LHCN-M2 (cell line): ENCODE measurements at places on chromosomes 7 and 10. TPM values are rescaled to one million over a fixed set of nuclear protein-coding genes. Genes with fewer than 3 reads are reported as not detected.

DNA sequence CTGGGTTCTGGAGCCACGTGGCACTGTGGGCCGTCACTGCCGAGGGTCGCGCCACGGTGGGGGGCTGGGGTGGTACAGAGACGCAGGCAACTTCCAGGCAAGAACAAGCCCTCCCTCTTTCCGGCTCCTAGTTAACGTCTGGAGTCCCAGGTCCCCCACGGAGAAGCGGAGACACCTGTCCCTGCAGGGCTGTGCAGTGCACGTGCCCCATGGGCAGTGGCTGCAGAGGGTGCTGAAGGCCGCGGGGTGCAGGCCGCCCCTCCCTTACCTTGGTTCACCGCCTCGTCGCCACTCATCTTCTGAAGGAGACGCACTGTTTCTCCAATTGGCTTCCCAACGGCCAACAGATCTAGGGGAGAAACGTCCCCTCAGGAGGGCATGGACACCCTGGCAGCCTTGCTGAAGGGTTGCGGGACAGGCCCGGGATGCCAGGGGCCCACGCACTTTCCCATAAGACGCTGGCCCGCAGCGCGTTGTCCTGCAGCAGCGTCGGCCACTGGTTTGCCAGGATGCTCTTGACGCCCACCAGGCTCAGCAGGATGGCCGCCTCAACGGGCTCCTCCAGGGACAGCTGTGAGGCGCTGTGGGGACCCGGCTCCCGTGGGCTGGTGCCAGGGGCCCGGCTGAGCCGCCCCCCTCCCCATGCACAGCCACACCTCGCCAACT, 24.3 kb upstream of the NKX6-2 start:
- no peak for DNase-seq

- DNase-seq: peak; percentile 71
Measured at GRCh38 chr7:51376420-51377092, 59.9 kb upstream of the COBL start.

- peak; percentile 35 for DNase-seq
Measured at GRCh38 chr10:63464402-63465292, 1.1 kb downstream of the JMJD1C start.

DNA sequence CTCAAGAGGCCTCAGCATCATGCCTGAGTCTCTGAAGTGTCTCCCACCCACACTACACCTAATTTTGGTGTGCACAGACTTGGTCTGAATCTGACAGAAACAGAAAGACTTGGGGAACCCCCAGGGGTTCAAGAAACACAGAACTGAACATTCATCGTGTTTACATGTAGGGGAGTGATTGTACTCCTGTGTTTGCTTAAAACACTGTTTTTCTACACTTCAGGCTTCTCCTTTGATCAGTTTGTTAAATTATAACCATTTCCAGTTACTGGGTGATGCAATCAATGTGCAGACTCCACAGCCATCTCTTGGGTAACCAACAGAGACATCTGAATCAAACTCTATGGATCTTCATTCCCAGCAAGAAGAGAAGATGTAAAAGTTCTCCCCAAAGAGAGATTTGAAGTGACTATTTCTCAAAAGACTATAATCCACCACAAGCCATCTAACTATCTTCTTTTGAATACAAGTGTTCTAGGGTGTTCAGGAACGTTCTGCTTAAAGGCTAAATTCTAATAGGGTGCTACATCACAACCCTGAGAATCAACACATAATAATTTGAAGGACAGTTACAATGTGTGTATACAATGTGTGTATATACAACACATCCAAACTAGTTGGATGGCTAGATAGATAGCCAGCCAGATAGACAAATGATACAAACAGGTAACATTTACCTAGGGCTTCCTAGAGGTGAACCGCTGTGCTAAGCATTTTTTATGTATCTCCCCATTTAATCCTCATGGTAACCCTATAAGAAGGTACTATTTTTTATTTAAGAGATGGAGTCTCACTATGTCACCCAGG, 34.2 kb downstream of the DNAJC12 start:
- DNase-seq: no peak

DNA sequence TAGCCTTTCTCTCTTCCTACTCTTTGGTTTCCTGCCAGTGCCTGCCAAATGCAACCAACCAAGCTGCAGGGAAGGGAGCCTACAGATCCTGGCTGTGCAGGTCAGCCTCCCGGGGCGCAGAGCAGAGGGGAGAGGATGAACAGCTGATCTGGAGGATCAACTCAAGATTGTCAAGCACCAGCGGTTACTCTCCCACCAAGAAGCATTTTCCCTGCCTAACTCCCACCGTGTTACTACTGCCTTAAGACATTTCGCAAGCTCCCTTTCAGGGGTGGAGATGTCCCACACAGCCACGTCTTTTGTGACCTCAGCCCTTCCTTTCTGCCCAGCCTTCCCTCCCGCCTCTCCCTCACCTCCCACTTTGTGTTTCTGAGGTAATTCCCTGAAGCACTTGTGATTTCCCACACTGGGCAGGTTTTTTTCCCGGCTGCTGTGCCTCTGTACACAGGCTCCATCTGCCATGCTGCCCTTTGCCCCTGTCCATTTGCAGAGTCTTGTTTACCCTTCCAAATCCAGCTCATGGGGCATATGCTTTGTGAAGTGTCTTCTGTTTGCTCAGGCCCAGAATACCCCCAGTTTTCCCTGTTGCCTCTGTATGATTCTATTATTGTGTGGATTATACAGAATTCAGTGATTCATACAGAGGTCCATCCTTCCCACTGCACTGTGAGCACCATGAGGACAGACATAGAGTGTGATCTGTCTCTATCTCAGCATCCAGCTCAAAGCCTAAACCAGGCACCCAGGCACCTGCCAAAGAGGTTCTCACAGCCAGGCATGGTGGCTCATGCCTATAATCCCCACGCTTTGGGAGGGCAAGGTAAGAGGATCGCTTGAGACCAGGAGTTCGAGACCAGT, 40.9 kb upstream of the PAPSS2 start:
- DNase-seq: no peak

LDB3 gene
- 0.06 TPM in 1 of 2 replicates, not detected in the other for total RNA-seq

LRRD1 gene
- total RNA-seq: 0.06 TPM in 1 of 2 replicates, not detected in the other

DNA sequence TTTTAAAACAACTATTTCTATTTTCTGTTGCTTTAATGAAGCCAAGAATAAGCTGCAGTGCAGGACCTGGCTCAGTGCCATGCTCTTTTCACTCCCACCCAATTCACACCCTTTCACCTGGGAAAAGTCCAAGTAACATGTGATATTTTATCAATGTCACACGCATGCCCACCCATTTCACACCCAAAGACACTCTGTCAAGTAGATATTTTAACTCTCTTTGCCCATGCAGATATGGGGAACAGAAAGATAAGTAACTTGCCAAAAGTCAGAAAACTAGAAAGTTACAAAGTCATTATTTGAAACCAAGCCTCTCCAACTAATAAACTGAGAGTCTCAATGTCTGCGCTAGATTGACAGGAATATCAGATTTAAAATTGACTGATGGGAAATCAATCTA, 706.7 kb upstream of the PHF14 start:
- no peak for DNase-seq

DNA sequence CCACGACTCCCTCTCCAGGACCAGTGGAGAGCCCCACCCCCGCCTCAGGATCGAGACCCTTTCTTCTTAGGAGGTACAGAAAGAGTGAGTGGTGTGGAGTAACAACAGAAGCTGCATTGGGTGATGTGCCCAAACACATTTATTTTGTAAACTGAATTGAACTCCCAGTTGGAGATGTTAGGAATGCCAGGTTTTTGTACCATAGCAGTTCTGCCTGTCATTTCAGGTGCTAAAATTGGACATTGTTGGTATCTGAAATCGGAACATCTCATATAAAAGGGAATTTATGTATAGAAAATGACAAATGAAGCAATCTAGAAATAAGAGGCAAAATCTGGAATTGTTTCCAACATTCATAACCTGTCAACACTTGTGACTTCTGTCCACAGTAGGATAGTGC, 74.7 kb downstream of the SHH start:
- no peak for DNase-seq

DNA sequence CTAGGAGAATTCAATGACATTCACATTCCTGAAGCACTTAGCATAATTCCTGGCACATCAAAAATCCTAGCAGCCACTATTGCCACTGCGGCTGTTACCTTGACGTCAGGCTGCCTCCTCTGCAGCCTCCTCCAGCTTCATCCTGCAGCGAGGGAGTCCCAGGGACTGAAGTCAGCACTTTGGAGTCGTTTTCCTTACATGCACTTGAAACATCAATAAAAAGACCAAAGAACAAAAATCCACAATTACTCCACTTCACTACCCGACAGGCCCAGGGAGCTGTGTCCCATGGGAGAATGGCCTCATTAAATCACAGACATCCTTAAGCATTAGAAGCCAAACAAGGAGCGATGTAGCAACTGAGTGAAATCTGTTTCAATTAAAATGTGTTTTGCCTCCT, 48.6 kb upstream of the NANOS1 start:
- no peak for DNase-seq

DNA sequence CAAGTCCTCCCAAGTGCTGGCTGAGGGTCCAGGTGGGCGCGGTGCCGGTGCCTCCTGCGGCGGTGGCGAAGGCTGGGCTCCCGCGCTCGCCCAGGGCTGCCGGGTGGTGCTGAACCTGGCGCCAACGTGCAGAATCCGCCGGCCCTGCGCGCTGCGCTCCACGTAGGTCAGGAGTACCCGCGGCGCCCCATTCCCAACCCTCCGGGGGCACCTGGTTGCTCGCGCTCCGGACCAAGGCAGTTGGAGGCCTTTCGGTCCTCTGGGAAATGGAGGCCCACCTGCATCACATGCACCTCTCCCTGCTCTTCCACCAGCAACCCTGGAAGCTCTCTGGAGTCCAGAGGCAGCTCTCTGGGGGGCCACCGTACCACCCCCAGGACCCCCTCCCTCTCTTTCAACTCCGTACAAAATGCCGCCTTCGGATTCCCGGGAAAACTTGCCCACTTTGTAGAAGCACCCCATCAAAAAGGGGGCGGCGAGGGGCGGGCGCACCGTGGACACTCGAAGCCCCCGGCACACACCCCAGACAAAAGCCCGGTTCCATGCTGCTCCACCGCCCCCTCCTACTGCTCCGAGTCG, 745 bp downstream of the SLC16A9 start:
- DNase-seq: no peak

- DNase-seq: no peak
Measured at GRCh38 chr10:52679117-52679516, 93.5 kb downstream of the MBL2 start.

DNA sequence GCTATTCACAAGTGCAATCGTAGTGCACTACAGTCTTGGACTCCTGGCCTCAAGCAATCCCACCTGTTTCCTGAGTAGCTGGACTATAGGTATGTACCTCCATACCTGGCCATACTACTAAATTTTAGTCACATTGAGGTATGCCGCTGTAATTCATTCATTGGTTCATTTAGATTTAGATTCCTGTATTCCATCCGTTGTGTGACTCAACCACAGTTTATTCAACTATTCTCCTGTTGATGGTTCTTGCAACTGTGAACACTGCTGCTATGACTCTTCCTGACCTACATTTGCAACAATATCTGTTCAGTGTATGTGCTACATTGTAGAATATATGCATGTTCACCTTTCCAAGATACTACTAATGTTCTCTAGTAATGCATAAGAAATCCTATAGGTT, 8.0 kb upstream of the ZCCHC24 start:
- no peak for DNase-seq

- no peak for DNase-seq
Measured at GRCh38 chr10:101284101-101284743, 55.0 kb upstream of the LBX1 start.

PDK4 gene
- 0.45 and 0.46 TPM in 2 replicates for total RNA-seq

DNA sequence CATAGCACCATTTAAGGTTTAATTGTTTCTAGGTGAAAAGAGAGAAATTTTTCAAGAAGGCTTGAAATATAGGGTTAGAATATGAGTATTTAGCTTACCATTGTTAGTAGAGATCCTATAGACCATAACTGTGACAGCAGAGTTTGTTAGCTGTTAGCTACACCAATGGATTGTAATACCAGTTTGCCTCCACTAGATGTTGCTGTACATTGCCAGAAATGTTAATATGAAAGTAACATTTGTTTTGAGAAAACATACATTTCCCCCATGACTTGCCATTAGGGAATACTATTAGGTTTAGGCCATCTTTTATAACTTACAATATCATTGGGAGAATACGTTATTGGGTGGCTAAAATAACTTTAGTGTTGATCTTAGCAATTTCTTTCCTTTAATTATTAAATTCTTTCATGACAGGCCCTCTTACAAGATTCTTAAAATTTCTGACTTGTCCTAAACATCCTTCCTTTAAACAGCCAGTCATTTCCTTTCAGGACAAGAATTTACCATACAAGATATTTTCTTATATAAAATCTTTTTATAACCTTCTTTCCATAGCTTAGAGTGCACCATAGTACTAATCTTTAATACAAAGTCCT, 39.5 kb downstream of the ZNF117 start:
- DNase-seq: peak; percentile 55

- DNase-seq: no peak
Measured at GRCh38 chr7:40579401-40579800, 444.6 kb downstream of the SUGCT start.

GRCh38 chr7:159023746-159024145, 120.9 kb downstream of the VIPR2 start:
- DNase-seq: no peak

DNA sequence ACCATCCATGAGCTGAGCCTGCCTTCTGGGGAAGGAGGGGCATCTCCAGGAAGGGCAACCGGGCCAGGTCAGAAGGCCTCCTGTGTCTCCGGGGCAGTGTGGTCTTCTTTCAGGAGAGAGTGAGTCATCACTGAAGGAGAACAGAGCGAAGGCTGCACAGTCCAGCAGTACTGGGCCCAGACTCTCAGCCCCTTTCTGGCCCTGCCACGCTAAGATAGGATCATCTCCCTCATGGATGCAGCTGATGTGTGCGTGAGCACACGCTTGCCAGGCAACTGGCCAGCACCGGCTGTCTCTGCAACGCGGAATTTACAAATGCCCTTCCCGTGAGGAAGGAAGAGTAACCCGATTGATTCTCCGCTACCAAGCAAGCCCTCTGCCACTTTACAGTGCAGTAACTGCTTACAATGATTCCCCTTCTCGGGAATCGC, 328.2 kb downstream of the TNS3 start:
- peak; percentile 87 for DNase-seq

GRCh38 chr10:24153031-24153430, 55.9 kb upstream of the KIAA1217 start:
- no peak for DNase-seq

RTKN2 gene
- 6.9 and 8.6 TPM in 2 replicates for total RNA-seq

DNA sequence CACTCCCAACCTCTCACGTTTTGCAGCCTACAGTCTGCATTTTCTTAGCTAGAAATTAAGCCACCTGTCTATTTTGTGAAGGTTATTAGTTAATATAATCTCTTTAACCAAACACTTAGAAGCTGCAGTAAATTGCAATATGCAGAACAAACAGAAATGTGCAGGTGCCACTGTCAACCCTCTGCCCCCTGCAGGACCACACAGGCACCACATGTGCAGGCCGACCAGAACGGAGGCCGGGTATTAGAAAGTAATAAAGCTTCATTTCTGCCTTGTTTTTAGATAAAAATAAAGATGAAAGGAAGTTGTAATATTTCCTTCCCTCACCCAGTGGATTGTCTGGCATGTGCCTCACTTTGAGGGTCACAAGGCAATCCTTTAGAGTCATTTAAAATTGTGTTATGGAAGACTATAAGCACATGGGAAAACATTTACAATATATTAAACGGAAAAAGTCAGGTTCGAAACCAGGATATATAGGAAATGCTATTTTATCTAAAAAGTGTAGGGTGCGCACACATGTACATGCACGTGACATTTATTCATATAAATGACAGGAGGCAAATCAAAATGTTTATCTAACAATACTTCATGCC, 158.2 kb downstream of the ARHGAP12 start:
- DNase-seq: no peak

WDFY4 gene
- not detected in 2 replicates for total RNA-seq
